ENCODE measurements at places on chromosomes 3 and 15.

- DNase-seq: no peak
These were observed 907.4 kb downstream of the MCTP2 start for GRCh38 chr15:95138604-95139270.

DNA sequence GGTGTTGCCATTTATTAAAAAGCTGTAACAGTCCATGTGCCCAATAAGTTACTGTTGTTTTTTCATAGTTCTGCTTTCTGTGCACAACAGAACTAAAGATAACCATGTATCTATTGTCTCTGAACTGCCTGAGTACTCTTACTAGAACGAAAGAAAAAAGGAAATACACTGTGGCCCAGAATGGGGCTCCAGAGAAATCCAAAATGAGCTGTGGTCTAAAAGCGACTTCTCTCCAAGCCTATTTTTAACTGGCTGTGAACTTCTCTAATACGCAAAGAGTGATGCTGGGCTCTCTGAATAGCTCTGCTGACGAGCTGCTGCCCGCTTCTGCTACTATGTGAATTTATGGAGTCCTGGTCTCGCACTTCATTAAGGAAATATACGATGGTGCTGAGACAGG, 56.2 kb upstream of the LPP start:
- no peak for DNase-seq

- DNase-seq: no peak
These were observed 228.0 kb upstream of the LRRFIP2 start for GRCh38 chr3:37402351-37402750.

DNA sequence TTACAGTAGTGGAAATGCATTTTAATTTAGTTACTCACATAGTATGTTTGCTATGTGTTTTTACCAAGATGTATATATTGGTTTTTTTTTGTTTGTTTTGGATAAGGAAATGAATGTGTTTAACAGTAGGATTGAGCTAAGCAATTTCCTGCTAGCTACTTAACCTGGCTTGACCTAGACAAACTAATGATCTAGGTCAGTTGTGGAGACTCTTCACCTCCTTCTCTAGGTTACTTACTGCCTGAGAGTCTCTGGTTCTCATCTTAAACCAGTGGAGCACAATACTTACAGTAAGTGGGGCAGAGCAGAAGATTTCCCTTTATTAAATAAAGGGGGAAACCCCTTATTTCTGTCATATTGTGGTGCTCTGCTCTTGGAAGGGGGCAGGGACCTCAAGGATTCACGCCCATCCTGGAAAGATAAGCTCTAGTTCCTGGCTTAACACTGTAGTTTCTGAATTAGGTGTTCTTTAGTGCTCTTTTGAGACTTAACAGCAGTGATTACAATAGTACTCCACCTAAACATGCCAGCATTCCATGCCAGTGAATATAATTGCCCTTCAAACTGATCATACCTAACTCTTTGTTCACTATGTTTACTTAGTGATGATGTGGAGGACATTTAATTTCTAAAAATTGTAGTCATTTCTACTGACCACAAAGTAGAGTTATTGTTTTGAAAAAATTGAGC, 79.9 kb downstream of the UBP1 start:
- no peak for DNase-seq

DNA sequence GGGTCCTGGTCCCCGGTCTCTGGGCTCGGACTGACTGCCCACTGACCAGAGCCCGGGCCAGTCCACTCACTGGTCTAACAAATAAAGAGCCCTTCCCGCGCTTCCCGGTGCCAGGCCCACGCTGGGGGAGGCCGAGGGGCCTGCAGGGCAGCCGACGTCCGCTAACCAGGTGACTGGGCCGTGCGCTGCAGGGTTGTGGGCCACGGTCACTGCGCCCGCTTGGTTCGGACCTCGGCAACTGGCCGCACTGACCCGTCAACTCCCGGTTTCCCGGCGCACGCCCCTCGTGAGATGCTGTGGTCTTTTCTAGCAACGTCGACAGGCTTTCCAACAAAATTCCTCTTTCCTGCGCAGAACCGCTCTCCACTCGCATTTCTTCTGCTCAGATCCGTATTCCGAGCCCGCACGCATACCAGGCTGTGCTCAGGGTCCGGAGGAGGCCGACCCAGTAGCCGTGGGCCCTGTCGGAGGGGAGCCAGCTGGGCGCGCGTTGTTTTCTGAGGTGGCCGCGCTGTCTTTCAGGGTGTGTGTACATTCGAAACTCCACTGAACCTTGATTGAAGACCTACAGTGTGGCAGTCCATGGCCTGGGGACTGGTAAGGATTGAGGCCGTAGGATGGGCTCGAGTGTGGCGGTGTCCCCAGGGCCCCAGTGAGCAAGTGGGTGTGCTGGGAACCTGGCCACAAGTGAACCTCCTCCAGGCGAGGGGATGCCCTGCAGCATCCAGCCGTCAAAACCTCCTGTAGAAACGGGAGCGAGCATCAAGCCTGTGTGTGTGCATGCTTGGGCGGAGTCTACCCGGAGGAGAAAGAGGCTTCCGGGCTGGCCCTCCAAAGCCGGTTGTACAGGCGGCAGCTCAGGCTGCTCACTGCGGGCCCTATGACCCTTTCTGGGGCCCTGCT, 875 bp upstream of the NT5DC2 start:
- no peak for DNase-seq

- DNase-seq: no peak
These were observed 170.1 kb upstream of the NECTIN3 start for GRCh38 chr3:110901536-110901935.

DNA sequence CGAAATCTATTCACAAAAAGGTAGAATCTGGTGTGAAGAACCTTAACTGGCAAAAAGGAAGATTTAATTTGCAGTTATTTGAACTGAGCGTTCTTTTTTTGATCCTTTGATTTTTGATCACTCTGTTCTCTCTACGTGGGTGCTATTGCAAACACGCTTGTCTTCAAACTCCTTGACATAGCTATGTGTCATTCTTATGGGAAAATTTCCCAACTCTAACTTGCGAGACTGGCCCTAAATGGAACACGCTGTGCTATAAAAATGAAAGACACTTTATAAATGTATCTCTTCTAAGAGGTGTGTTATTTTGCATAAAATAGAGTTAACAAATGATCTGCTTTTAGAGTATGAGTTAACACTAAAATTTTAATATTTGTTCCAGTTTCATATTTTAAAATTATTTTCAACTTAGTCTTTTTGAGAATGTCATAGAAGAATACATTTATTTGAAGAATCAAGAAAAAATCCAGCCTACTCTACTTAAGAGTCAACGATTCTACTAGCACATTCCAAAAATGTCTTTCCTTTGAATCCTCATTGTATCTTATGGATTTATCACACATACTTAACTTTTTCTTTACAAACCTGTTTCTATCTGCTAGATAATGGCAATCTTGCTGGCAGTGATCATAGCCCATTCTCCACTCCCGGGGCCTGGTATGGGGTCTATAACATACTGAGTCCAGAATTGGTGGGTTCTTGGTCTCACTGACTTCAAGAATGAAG, 610.0 kb upstream of the TBL1XR1 start:
- DNase-seq: no peak

GRCh38 chr3:36548712-36549111, 168.4 kb downstream of the STAC start:
- no peak for DNase-seq

GRCh38 chr3:197458179-197458707, 97.5 kb downstream of the BDH1 start:
- no peak for DNase-seq

- DNase-seq: no peak
These were observed 531.3 kb upstream of the UBE2E2 start for GRCh38 chr3:22671848-22672247.

DNA sequence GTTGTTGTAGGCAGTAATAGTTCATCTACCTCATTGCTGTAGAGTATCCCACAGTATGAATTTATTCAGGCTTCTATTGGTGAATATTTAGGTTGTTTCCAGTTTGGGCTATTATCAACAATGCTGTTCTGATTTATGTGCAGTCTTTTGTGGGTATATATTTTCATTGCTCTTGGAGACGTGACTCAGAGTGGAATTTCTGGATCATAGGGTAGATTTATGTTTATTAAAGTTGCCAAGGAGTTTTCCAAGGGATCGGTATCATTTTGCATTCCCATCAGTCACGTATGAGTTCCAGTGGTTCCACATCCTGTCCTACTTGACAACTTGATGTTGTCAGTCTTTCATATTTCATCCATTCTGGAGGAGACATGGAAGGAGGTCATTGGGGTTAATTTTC, 8.4 kb upstream of the HRH1 start:
- DNase-seq: no peak

- DNase-seq: no peak
These were observed 397.2 kb downstream of the GAP43 start for GRCh38 chr3:116020495-116020894.

DNA sequence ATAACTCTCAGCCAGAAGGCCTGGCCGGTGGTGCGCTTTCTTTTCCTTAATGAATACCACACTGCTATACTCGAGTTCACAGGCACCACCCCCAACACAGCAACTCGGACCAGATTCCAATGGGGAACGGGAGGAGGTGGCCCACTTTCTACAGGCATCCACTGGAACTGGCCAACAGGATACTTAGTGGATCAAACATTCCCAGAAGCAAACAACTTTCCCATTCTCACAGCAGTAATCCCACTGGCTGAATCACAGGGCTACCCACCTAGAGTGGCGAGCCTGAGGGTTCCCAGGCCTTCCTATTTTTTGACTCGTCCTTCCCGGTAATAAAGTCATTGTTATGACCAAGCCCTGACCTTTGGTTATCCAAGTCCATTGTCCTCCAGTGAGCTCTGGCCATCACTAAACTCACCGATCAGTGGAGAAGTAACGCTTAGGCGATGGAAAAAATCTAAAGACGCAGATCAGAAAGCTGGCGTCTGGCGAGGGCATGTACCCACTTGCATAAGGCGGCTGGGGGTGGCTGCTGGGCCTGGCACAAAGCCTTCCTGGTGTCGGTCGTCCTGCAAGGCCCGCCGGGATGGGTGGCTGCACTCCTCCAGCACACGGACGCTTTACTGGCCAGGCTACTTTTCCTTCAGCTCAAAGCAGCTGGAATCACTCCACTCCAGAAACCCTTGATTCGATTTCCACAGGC, 1.2 kb downstream of the EOGT start:
- DNase-seq: peak; percentile 46

- peak; percentile 61 for DNase-seq
These were observed 22.3 kb upstream of the PSTPIP1 start for GRCh38 chr15:76972389-76973361.

- DNase-seq: no peak
These were observed 102.0 kb downstream of the TBC1D2B start for GRCh38 chr15:77975332-77976094.

DNA sequence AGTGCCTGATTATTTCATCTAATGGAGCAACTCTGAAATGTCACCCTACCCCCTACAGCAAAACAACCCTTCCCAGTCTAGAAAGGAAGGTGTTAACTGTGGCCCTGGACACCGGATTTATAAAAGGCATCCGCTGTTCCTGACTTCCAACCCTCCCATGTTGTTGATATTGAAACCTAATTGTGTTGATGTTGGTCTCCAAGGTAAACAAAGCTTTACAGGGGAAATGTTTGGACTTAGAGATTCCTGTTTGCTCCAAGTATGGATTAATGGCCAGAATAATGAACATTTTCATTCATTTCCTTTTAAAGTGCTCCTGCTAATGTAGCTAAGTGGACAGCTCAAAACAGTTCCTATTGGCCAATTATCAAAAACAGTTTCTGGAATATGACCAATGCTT, 19.4 kb upstream of the LMCD1 start:
- no peak for DNase-seq

- no peak for DNase-seq
These were observed 55.0 kb downstream of the TMEM39A start for GRCh38 chr3:119408243-119408950.

GRCh38 chr3:153246331-153246730, 84.3 kb downstream of the RAP2B start:
- DNase-seq: no peak

DNA sequence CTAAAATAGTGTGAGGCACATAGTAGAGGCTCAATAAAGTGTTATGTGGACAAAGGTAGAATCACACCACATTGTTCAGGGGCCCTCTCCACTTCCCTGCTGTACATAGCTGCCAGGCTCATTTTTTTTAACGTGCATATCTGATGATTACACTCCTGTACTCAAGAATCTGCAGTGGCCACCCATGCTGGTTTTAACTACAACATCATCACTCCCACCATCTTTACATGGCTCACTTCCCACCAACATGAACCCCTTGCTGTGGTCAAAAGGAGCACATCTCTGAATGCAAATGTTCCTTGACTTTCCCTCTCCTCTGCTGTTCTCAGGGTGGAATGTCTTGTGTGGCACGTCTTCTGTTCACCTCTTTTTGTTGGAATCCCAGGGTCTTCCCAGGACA, 76.7 kb downstream of the FEM1B start:
- DNase-seq: no peak

- DNase-seq: peak; percentile 54
These were observed 507.5 kb downstream of the SHQ1 start for GRCh38 chr3:72340476-72341379.

DNA sequence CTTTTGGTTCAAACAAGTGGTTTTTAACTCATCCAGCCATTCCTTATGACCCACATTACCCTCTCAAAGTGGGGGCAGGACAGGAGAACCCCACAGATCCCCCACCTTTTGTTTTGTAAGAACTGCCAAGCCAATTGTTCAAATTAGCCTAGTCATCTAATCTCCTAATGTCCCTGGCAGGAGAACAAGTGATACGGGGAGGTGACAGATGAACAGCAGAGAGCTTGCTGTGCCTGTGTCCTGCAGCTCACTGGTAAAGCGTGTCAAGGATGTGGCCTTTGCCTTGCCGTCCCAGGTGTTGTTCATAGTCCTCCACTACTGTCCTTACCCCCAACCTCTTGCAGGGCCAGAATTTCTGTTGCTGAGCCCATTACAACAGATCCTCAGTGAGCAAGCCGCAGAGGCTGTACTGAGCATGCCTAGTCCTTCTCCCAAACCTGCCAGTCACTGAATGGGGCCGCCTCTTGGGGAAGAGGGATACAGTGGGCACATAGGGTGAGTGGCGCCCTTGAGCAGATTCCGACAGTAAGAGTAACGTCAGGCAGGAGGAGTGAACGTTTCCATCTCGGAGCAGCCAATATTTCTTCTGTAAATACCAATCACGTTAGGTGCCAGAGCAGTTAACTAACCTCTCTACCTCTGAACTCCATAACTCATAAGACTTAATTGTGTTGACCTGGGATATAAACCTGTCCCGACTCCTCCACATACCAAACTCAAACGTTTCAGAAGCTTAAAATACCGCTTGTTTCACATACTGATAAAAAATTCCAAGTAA, 87.4 kb downstream of the ITPR1 start:
- DNase-seq: no peak

GRCh38 chr3:172846706-172847105, 96.2 kb downstream of the ECT2 start:
- no peak for DNase-seq

GRCh38 chr3:81173514-81173913, 587.9 kb downstream of the GBE1 start:
- no peak for DNase-seq

GRCh38 chr3:20511863-20512505, 326.0 kb upstream of the SGO1 start:
- peak; percentile 24 for DNase-seq

- peak; percentile 71 for DNase-seq
These were observed 256.5 kb downstream of the THRB start for GRCh38 chr3:24237971-24238706.

- DNase-seq: no peak
These were observed 6.1 kb downstream of the OR5H1 start for GRCh38 chr3:98136631-98137030.

- DNase-seq: no peak
These were observed 20.1 kb downstream of the HES1 start for GRCh38 chr3:194156095-194156494.
